ENCODE measurements at places on chromosomes 4 and X.

DNA sequence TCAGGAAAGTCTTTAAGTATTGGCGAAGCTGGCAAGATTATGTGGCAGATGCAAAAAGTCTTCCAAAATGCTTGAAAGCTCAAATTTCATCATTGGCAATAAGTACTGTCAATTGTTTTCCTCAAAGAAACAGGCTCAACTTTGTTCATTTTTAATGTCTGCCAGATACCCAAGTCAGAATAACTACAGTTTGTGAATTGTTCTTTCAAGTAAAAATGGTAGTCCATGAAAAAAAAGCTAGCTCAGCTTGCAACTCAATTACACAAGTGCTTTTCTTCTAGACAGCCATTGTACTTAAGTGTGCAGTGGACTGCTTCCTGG lies 70.5 kb downstream of the AFF1 start:
- DNase-seq: no peak

DNA sequence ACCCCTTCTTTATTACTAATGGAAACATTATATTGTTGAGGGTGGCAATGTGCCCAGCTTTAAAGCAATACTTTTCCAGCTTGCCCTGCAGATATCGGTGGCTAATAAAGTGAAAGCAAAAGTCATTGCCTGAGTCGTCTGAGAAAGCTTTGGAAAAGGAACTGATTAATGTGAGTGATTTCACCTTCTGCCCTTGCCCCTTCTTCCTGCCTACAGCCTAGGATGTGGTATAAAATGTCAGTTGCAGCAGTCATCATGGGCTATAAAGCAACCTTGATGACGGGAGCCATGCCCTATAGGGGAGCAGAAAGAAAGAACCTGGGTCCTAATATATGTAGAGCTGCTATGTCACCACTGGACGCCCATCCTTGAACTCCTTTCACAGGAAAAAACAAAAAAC lies 132.4 kb upstream of the USP9X start:
- DNase-seq: no peak

DNA sequence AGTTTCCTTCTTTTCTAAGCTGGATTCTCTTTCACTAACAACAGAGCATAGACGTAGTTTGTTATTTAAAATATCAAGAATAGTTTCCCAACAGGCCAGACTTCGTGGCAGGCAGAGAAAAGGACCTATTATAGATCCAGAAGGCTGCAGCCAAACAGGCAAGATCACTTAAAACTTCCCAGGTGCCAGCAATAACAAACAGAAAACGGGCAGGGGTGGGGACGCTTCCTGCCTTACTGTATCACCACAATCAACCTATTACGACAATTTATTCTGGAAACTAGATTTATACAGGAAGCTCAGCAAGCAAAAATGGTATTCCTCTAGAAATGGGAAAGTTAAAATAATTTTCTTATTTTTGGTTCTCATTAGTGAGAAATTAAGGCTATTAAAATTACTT lies 22.1 kb downstream of the RWDD4 start:
- no peak for DNase-seq

DNA sequence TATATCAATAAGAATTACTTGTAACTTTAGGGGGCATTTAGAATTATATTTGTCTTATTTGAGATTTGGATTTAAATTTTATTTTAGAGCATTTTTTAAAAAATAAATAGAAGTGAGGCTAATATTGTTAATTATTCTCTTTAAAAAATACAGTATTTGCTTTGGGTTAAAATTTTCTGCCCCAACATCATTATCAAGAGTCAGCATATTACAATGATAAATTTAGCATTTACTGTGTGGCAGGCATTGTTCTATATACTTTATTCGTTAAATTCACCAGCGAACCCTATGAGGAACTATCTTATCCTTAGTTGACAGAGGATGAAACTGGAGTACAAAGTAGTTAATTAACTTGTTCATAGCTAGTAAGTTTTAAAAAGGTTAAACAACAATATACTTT lies 34.0 kb downstream of the UBE2K start:
- DNase-seq: no peak

- no peak for DNase-seq
Measured at GRCh38 chr4:34664051-34664450, 1580.3 kb downstream of the ARAP2 start.

- DNase-seq: no peak
Measured at GRCh38 chr4:75432683-75433082, 81.5 kb downstream of the RCHY1 start.

DNA sequence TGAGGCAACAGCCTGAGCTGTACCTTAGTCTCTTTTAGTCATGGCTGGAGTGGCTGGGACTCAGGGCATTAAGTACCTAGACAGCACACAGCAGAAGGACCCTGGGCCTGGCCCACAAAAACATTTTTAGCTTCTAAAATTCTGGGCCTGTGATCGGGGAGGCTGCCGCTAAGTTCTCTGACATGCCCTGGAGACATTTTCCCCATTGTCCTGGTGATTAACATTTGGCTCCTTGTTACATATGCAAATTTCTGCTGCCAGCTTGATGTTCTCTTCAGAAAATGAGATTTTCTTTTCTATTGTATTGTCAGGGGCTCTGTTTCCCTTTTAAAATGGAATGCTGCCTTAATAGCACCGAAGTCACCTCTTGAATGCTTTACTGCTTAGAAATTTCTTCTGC lies 952.4 kb downstream of the TRAM1L1 start:
- DNase-seq: no peak

- no peak for DNase-seq
Measured at GRCh38 chr4:142358656-142359055, 487.4 kb downstream of the INPP4B start.

DNA sequence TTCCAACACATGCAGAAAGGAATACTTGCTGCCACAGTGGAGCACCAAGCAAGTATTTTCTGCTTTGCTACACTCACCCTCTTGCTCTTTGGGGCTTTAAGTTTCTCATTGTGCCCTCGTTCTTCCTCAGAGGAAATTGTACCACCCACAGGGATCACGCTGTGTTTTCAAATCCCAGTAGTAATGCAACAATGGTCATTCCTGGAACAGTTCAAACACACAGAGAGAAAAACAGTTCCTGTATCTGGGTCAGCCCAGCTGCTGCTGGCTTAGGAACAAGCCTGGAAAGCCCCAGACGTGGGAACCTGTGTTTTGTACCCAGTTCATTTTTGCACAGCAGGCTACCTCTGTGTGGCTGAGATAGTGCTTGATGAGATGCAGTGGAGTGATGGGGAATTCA lies 907.8 kb downstream of the STPG2 start:
- no peak for DNase-seq

Measured in omental fat pad (tissue), 4 donors.